Right atrium auricular region (tissue), 2 donors: ENCODE measurements at places on chromosomes 1 and 21. TPM values are rescaled to one million over a fixed set of nuclear protein-coding genes. Genes with fewer than 3 reads are reported as not detected.

The RSRP1 gene
- total RNA-seq: 27.7 TPM

The GBP4 gene
- total RNA-seq: 6.2 TPM

The NCAM2 gene
- total RNA-seq: 2.3 TPM

The RNF207 gene
- total RNA-seq: 28.9 TPM
